ENCODE measurements at places on chromosomes 3 and 15. TPM values are rescaled to one million over a fixed set of nuclear protein-coding genes. Genes with fewer than 3 reads are reported as not detected.

PPARG gene
- polyA plus RNA-seq, result not detected

KNL1 gene
- 1.1 TPM for polyA plus RNA-seq

GPR156 gene
- not detected for polyA plus RNA-seq

CCR2 gene
- polyA plus RNA-seq, result 10.9 TPM

PAQR5 gene
- polyA plus RNA-seq, result not detected

CCDC33 gene
- polyA plus RNA-seq, result not detected

CCDC54 gene
- polyA plus RNA-seq, result not detected

CCDC191 gene
- 13.3 TPM for polyA plus RNA-seq

ZNF501 gene
- polyA plus RNA-seq, result 2.0 TPM

DUOXA2 gene
- not detected for polyA plus RNA-seq

RETNLB gene
- polyA plus RNA-seq, result not detected

MME gene
- 5.1 TPM for polyA plus RNA-seq

NEK11 gene
- 1.5 TPM for polyA plus RNA-seq

MRPL3 gene
- 54.6 TPM for polyA plus RNA-seq

SH2D7 gene
- not detected for polyA plus RNA-seq

ENTPD3 gene
- 0.21 TPM for polyA plus RNA-seq

HYKK gene
- polyA plus RNA-seq, result not detected

CSPG5 gene
- 0.41 TPM for polyA plus RNA-seq

NR1I2 gene
- polyA plus RNA-seq, result 0.58 TPM

EPHB1 gene
- 0.71 TPM for polyA plus RNA-seq

RLBP1 gene
- not detected for polyA plus RNA-seq

RASL12 gene
- not detected for polyA plus RNA-seq

DISP2 gene
- polyA plus RNA-seq, result 0.19 TPM

DNAH12 gene
- polyA plus RNA-seq, result not detected

ASB14 gene
- polyA plus RNA-seq, result 0.53 TPM

GCNT3 gene
- polyA plus RNA-seq, result not detected

FSD2 gene
- 0.09 TPM for polyA plus RNA-seq

SLC12A1 gene
- polyA plus RNA-seq, result not detected

CCR1 gene
- polyA plus RNA-seq, result 5.8 TPM

NAALADL2 gene
- not detected for polyA plus RNA-seq

NAA80 gene
- 20.5 TPM for polyA plus RNA-seq

FES gene
- polyA plus RNA-seq, result 7.7 TPM

TMEM212 gene
- not detected for polyA plus RNA-seq

GRK7 gene
- polyA plus RNA-seq, result not detected

FANCI gene
- polyA plus RNA-seq, result 3.4 TPM

CXCR6 gene
- 0.69 TPM for polyA plus RNA-seq

ATP13A5 gene
- not detected for polyA plus RNA-seq

REC114 gene
- polyA plus RNA-seq, result not detected

TRIM71 gene
- not detected for polyA plus RNA-seq

PLA2G4E gene
- polyA plus RNA-seq, result not detected

SLC6A20 gene
- 0.69 TPM for polyA plus RNA-seq

MOBP gene
- not detected for polyA plus RNA-seq

GOLGA8R gene
- 0.06 TPM for polyA plus RNA-seq

INTS14 gene
- polyA plus RNA-seq, result 24.3 TPM

PSMA4 gene
- 169 TPM for polyA plus RNA-seq

MYO5C gene
- polyA plus RNA-seq, result 0.88 TPM

PROK2 gene
- polyA plus RNA-seq, result not detected

PPM1L gene
- 3.0 TPM for polyA plus RNA-seq

CPA3 gene
- polyA plus RNA-seq, result not detected

KNSTRN gene
- polyA plus RNA-seq, result 4.6 TPM

MED12L gene
- polyA plus RNA-seq, result 0.05 TPM

CNTN4 gene
- not detected for polyA plus RNA-seq

GP9 gene
- polyA plus RNA-seq, result 4.3 TPM

DHFR2 gene
- polyA plus RNA-seq, result 2.5 TPM
